Caudate nucleus (tissue), 63 donors: ENCODE measurements at places on chromosomes 16 and 17.

DNA sequence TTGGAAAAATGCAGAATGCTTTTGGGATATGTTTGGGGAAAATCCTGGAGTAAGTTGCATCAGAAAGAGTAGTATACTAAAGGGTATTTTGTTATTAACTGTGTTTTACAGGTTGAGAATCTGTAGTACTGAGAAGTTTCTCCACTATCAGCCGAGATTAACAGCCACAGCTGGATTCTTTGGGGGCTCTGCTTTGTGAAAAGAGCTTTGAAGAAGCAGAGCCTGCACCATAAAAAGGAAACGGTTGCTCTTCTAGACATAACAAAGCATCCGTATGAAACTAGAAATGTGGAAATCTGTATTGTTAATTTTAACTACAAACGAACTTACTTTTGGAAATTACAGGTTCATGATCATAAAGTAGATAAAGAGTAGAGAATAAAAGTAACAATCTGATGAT lies 5.3 kb downstream of the NLK start:
- DNase-seq: no peak

- DNase-seq: peak; percentile 56
Observed at GRCh38 chr16:85650844-85651628, 37.7 kb downstream of the GINS2 start.

GRCh38 chr17:13003927-13004326 lies 13.9 kb downstream of the ELAC2 start:
- DNase-seq: no peak

DNA sequence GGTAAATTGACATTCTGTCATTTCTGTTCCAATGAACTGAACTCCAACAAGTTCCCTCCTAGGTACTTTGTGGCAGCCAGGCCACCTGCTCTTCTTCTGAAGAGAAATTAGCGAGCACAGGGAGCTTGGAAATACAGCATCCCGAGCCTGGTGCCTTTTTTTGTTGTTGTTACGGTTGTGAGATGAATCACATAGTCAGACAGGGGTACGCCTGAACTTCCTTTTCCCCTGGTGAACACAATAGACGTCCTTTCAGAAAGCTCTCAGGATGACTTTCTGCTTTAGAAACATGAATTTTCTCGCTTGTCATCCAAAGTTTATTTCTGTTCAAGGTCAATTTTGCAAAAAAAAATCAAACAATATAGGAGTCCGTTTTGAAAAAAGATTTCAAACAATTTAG lies 53.9 kb upstream of the XYLT1 start:
- DNase-seq: no peak
